ENCODE measurements at places on chromosomes 1 and 21.
A peak's percentile ranks its signal among the peaks of the same experiment; 100 is the strongest.

DNA sequence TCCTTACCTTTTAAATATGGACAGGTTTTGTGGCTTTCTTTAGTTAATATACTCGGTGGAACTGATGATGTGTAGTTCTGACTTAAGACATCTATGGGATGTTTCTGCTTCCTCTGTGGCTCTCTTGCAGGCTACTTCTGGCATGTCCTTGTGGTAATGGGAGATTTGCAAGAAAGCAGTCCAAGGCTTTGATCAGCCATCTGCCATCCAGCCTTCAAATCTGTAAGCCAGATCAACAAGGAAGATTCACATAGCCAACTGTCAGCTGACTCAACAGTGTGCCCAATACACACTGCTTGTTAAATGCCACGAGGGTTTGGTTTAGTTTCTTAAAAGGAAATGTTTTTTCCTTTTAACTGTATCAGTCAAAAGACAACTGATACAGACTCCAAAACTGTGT lies 722.2 kb upstream of the CHRM3 start:
- DNase-seq = no peak

- no peak for DNase-seq
Measured at GRCh38 chr1:114218361-114219171, 64.9 kb upstream of the SYT6 start.

- DNase-seq = no peak
Measured at GRCh38 chr1:4273243-4273642, 373.2 kb upstream of the C1orf174 start.

DNA sequence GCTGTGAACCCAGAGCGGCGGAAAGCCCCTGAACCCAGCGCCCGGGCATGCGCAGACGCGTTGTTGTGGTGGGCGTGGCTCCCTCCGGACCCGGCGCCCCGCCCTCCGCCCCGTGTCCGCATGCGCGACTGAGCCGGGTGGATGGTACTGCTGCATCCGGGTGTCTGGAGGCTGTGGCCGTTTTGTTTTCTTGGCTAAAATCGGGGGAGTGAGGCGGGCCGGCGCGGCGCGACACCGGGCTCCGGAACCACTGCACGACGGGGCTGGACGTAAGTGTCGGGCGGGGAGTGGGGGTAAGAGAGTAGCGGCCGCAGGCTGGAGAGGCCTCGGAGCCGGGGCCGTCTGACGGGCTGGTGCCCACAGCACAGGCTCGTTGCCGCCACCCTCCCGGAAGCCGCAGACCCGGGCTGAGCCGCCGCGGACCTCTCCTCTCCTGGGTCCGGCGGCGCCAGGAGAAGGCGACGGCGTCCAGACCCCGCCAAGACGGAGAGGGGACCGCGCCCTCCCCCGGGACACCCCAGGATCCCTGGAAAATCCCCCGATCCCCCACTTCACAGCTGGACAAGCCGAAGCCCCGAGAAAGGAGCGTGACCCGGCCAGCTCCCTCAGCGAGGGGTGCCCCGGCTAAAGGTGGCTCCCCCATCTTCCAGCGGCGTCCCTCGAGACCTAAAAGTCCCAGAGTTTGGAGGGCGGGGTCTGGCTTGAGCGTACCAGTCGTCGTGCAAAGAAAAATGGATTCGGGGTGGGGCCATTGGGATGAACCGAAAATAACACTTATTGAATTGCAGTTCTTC lies at the start of gene TMEM50A:
TMEM50A (plus strand) TSS at position 147 of the 794 bp plus-strand sequence. CDS start 2,153 bp downstream, outside the sequence.
- peak; percentile 92 for DNase-seq

DNA sequence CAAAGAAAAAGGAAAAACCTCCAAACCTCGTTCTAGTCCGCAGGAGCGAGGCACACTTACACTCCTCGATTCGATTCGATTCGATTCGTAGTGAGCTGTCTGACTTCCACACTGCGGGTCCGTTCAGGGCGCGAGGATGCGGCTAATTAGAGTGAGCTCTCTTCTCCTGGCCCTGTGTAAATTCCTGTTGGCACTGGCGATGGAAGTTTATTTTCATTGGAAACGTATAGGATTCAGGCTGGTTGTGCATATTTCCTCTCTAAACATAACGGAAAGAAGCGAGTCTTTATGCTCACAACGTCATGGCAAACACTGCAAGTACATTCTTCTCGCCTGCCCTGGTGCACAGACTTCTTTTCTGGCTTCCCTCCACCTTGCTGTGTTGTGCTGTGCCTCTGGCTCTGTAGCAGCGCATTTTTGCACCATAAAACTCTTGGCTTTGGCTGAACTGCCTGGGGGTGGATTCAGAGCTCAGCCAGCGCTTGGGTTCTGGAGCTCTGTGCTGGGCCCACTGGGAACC lies 2.7 kb downstream of the HUNK start:
- no peak for DNase-seq

DNA sequence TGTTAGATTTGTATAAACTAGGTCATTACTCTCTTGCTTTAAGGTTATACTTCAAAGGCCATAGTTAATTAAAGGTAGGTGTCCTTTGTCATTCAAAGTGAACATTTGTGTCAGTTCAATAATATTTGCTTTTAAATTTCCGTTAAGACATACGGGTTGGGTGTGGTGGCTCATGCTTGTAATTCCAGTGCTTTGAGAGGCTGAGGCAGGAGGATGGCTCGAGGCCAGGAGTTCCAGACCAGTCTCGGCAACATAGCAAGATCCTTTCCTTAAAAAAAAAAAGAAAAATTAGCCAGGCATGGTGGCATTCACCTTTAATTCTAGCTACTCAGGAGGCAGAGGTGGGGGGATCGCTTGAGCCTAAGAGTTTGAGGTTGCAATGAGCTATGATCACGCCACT lies 80.4 kb downstream of the KIF26B start:
- DNase-seq = no peak

- DNase-seq = no peak
Measured at GRCh38 chr1:168506204-168506819, 37.5 kb downstream of the XCL2 start.

DNA sequence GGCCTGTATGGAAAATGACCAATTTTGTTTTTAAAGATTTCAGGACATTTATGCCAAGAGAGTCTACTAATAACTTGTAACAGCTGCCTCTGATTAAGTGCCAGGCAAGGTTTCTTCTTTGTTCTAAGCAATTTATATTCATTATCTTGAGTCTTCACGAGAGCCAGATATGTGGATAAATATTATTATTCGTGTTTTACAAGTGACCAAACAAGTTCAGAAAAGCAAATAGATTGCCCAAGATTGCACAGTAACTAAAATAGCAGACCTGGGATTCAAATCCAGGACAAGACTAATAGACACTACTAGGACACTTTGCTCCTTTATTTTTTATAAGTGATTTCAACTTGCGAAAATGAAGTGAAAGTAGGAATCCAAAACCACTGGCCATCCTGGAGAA lies 30.1 kb upstream of the DPT start:
- no peak for DNase-seq

DNA sequence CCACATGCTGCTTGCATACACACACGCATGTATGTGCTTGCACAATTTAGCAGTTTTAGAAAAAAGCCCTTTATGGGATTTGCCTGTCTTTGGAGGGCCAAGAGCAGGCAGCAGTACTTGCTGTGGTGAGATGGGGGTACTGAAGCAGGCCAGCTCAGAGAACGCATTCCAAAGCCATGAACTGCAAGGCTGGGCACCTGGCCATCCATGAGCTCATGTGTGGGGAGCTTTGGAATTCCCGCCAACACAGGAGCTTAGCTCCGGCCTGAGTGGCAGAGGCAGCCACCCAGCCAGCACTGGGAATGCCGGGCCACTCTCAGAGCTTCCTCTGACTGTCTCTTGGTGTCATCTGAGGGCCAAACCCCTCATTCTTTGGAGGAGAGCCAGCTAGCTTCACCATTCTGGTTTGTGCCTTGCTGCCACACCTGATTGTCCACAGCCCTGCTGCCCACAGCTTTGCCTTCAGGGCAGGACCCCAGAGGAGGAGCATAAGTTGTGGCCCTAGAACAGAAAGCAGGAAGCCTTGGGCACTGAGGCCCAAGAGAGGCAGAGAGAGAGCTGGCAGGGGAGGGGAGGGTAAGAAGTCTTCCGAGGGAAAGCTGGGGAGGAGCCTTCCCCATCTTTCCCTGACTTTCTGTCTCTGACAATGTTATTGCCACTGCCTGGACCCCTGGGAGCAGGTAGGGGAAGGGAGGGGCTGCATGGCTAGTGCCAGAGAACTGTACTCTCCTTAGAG lies 92.1 kb upstream of the POU3F1 start:
- no peak for DNase-seq

- no peak for DNase-seq
Measured at GRCh38 chr1:200458780-200459179, 48.9 kb upstream of the ZNF281 start.

- DNase-seq = no peak
Measured at GRCh38 chr1:156281693-156282478, 739 bp downstream of the SMG5 start.

GRCh38 chr1:112461200-112461871 lies 47.4 kb upstream of the WNT2B start:
- no peak for DNase-seq

Data from effector memory CD8-positive, alpha-beta T cell (primary cell).